ENCODE measurements at places on chromosomes 7 and 10.

GRCh38 chr7:129980667-129981066 is 27.9 kb upstream of the UBE2H start:
- no peak for DNase-seq
- H3K36me3 ChIP-seq, result no peaks in the 10 kb centered on the region
- no peaks in the 10 kb centered on the region for H3K4me1 ChIP-seq
- no peak overlapping the region for H3K4me3 ChIP-seq
- no peak overlapping the region for H3K27ac ChIP-seq
- H3K27me3 ChIP-seq, result no peaks in the 10 kb centered on the region

- H3K4me3 ChIP-seq, result no peak overlapping the region
- H3K27me3 ChIP-seq, result peaks cover 32% of the 10 kb centered on the region
- no peak overlapping the region for H3K27ac ChIP-seq
Observed at GRCh38 chr10:49605216-49605938, 4.7 kb upstream of the SLC18A3 start.

GRCh38 chr10:43396928-43397624 is 11.9 kb downstream of the HNRNPF start:
- H3K27me3 ChIP-seq, result no peaks in the 10 kb centered on the region
- H3K36me3 ChIP-seq, result no peaks in the 10 kb centered on the region
- peak overlapping the region; percentile 99 for H3K27ac ChIP-seq
- peak; percentile 93 for DNase-seq
- H3K4me1 ChIP-seq, result peaks cover 33% of the 10 kb centered on the region
- peak overlapping the region; percentile 12 for H3K4me3 ChIP-seq

DNA sequence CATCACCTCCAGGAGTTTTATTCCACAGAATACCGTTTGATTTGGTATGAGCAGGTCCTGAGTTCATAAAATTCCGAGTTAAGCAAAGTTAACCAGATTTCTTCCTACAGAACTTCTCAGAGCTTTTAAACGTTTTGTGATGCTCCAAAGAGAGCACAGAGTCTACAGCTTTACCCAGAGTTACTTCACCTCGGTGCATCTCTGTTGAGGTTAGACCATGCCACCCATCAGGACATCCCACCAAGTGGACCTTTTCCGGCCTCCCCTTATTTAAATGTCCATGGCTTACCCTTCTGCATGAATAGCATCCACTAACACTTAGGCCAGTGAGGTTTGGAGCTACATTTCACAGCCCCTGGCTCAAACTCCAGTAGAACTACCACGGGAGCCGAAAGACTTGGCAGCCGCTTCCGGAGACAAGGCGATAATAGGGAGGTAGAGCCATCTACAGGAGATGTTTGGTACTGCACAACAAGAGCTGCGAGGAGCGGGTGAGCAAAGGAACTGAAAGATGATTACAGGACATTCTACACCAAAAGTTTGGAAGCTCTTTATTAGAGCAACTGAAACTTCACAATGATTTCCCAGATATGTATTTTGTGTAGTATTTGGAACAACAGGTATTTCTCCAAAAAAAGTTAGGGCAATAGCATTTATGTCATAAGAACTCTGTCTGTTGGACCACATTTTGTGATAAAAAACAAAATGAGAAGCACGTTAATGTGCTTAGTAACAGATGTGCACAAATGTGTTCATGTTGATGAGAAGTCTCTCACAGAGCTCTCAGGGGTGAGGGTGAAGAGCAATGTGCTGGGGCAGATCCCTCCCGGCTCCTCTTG is 174.7 kb downstream of the HERPUD2 start:
- no peaks in the 10 kb centered on the region for H3K36me3 ChIP-seq
- no peaks in the 10 kb centered on the region for H3K4me1 ChIP-seq
- DNase-seq, result peak; percentile 76

DNA sequence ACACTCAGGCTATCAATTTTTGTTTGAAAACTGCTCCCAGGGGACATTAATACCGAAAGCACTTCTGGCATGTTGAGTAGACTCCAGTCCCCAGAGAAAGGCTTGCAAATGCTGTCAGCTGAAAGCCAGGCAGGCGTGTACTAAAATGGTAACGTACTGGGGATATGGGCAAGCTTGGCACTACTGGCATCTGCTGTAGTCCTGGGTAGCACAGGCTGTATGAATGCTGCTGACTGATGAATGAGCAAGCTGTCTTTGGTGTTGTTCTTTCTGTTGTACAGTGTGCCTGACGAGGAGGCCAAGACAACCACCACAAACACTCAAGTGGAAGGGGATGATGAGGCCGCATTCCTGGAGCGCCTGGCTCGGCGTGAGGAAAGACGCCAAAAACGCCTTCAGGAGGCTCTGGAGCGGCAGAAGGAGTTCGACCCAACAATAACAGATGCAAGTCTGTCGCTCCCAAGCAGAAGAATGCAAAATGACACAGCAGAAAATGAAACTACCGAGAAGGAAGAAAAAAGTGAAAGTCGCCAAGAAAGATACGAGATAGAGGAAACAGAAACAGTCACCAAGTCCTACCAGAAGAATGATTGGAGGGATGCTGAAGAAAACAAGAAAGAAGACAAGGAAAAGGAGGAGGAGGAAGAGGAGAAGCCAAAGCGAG is 53.5 kb upstream of the AGBL3 start:
- peak overlapping the region; percentile 10 for H3K4me3 ChIP-seq
- peak; percentile 74 for DNase-seq
- H3K27ac ChIP-seq, result peak overlapping the region; percentile 78
- H3K36me3 ChIP-seq, result peaks cover 80% of the 10 kb centered on the region
- H3K4me1 ChIP-seq, result peaks cover 65% of the 10 kb centered on the region

DNA sequence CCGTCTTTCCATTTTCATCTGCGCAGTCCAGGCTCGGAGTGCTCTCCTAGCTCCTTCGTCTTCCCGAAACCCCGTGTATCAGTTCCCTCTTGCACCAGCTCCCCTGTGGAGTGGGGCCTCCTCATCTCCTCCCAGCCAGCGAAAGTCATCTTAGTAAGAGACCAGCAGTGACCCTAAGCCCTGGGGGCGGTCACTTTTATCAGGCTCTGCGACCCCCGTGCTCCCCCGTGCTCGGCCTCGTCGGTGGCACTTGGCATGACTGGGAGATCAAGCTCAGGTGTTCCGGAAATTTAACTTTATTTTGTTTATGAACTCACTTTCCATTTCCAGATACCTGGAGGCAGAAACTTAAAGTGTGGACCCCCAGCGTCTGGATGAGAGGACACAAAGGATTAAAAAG is 574 bp upstream of the ECHDC3 start:
- no peak for DNase-seq
- peaks cover 4% of the 10 kb centered on the region for H3K4me1 ChIP-seq
- no peaks in the 10 kb centered on the region for H3K27me3 ChIP-seq
- no peak overlapping the region for H3K27ac ChIP-seq

- H3K4me3 ChIP-seq, result no peak overlapping the region
- H3K27me3 ChIP-seq, result no peaks in the 10 kb centered on the region
- DNase-seq, result no peak
- no peaks in the 10 kb centered on the region for H3K36me3 ChIP-seq
- no peaks in the 10 kb centered on the region for H3K4me1 ChIP-seq
Observed at GRCh38 chr7:26441611-26442277, 150.1 kb downstream of the SNX10 start.

DNA sequence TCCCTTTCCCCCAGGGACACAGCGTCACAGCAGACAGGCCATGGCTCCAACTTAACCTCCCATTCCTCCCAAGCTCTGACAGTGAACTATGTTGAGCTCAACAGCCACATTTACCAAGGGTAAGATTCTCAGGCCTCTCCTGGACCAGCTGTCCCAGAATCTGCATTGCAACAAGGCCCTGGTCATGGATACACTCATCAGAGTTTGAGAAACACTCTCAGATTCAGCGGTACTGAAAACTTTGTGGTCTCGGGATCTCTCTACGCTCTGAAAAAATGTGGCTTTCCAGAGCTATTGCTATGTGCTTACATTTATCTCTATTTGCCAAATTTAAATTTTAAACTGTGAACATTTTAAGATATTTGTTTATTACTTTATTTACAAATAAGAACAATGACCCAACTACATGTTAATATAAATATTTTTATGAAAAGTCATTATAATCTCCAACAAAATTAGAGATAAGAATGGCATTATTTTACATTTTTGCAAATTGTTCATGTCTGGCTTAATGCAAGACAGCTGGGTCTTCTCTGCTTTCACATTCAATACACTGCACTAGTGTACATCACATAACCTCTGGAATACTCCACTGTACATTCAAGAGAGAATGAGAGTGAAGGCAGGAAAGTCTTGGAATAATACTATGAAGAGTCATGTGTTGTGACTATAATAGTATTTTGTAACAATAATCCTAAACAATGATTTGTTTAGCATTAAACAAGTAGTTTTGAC is 190.9 kb upstream of the PITRM1 start:
- no peak for DNase-seq
- H3K4me1 ChIP-seq, result no peaks in the 10 kb centered on the region
- no peak overlapping the region for H3K4me3 ChIP-seq
- no peaks in the 10 kb centered on the region for H3K36me3 ChIP-seq
- no peaks in the 10 kb centered on the region for H3K27me3 ChIP-seq

- H3K27ac ChIP-seq, result no peak overlapping the region
- no peak for DNase-seq
- H3K4me3 ChIP-seq, result no peak overlapping the region
- no peaks in the 10 kb centered on the region for H3K4me1 ChIP-seq
Observed at GRCh38 chr7:105098863-105099515, 85.0 kb downstream of the KMT2E start.

DNA sequence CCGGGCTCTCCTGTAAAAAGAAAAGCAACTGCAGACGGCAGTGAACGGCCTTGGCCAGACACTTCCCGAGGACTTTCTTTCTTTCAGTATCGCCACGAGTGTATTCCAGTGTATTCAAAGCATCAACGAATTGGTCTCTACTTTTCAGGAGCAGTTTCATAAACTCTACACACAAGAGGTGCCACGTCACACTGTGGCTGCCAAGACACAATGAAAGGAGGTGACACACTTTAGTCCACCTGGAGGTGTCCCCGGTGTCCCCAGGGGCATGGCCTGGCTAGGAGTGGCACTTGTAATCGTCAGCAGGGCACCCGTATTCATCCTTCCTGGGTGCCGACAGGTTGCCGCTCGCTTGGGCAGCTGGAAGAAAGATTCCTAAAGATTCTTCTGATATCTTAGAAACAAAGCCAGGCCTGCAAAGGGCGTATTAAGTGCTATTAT is 5.0 kb downstream of the TNS3 start:
- no peaks in the 10 kb centered on the region for H3K36me3 ChIP-seq
- DNase-seq, result no peak
- peaks cover 20% of the 10 kb centered on the region for H3K4me1 ChIP-seq
- peak overlapping the region; percentile 75 for H3K27ac ChIP-seq
- no peaks in the 10 kb centered on the region for H3K27me3 ChIP-seq

GRCh38 chr10:42960991-42961795 is 115.7 kb upstream of the RET start:
- H3K36me3 ChIP-seq, result no peaks in the 10 kb centered on the region
- H3K4me1 ChIP-seq, result peaks cover 23% of the 10 kb centered on the region
- peak overlapping the region; percentile 66 for H3K27ac ChIP-seq
- H3K27me3 ChIP-seq, result no peaks in the 10 kb centered on the region
- no peak overlapping the region for H3K4me3 ChIP-seq
- DNase-seq, result peak; percentile 53

DNA sequence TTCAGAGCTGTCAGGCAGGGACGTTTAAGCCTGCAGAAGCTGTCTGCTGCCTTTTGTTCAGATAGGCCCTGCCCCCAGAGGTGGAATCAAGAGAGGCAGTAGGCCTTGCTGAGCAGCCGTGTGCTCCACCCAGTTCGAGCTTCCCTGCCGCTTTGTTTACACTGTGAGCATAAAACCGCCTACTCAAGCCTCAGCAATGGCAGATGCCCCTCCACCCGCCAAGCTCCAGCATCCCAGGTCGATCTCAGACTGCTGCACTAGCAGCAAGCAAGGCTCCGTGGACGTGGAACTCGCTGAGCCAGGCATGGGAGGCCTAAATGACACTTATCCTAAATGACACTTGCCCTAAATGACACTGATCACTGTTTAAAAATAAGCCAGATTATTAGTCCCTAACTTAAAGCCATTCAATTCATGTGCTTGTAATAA is 6.8 kb upstream of the ASB15 start:
- no peaks in the 10 kb centered on the region for H3K27me3 ChIP-seq
- no peak overlapping the region for H3K4me3 ChIP-seq
- H3K4me1 ChIP-seq, result no peaks in the 10 kb centered on the region

- no peak overlapping the region for H3K27ac ChIP-seq
- no peaks in the 10 kb centered on the region for H3K36me3 ChIP-seq
- no peaks in the 10 kb centered on the region for H3K27me3 ChIP-seq
- DNase-seq, result no peak
Observed at GRCh38 chr7:91082852-91083495, 181.3 kb upstream of the FZD1 start.

DNA sequence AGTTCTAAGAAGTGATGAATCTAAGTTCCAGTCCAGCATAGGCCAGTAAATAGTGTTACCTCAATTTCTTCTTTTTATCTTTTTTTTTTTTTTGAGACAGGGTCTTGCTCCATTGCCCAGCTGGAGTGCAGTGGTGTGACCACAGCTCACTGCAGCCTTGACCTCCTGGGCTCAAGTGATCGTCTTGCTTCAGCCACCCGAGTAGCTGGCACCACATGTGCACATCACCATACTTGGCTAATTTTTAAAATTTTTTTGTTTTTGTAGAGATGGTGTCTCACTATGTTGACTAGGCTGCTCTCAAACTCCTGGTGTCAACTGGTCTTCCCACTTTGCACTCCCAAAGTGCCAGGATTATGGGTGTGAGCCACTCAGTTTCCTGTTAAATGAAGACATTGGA is 126.6 kb upstream of the LYZL2 start:
- H3K4me1 ChIP-seq, result peaks cover 8% of the 10 kb centered on the region
- no peaks in the 10 kb centered on the region for H3K36me3 ChIP-seq
- H3K27me3 ChIP-seq, result no peaks in the 10 kb centered on the region
- DNase-seq, result no peak
- no peak overlapping the region for H3K4me3 ChIP-seq

DNA sequence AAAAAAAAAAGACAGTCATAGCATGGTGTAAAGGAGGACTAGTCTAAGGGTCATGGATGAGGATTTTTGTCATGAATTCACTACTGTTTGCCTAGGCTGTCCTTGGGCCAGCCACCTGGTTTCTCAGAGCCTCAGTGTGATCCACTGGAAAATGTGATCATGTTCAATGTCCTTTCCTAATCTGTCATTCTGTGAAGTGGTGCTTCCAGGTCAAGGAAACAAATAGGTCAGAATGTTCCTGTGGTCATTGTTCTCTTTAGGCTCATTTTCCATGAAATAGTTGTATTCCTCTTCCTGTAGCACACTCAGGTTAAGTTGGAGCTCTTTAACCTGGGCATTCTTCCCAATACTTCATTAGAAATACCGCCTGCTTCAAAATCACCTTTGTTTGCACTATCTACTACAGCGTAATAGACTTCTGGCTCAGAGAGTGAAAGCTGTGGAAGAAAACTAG is 16.5 kb downstream of the CD36 start:
- no peaks in the 10 kb centered on the region for H3K27me3 ChIP-seq
- H3K27ac ChIP-seq, result peak overlapping the region; percentile 41
- no peaks in the 10 kb centered on the region for H3K36me3 ChIP-seq
- peak; percentile 29 for DNase-seq
- no peak overlapping the region for H3K4me3 ChIP-seq
- H3K4me1 ChIP-seq, result peaks cover 53% of the 10 kb centered on the region

DNA sequence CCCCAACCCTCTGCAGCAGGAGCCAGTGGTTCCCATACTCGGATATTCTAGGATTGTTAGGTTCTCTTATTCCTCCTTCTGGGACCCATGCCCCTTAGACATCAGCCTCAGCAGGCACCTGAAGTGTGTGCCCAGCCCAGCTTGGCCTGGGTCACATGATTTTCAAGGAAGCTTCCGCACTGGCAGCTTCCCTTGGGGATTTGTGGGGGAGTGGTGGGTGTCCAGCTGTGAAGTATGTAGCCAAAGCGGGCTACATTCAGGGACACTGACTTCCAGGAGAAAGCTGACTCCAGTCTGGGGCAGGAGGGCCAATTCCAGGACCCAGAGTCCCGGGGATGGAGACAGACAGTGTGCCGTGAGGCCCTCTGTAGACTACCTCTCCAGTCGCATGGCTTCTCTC is 1.3 kb downstream of the LDB1 start:
- H3K27me3 ChIP-seq, result no peaks in the 10 kb centered on the region
- DNase-seq, result peak; percentile 50
- peak overlapping the region; percentile 87 for H3K4me3 ChIP-seq
- H3K36me3 ChIP-seq, result no peaks in the 10 kb centered on the region
- peak overlapping the region; percentile 94 for H3K27ac ChIP-seq
